ENCODE measurements at places on chromosomes 12 and 14. TPM values are rescaled to one million over a fixed set of nuclear protein-coding genes. Genes with fewer than 3 reads are reported as not detected.

- no peak for DNase-seq
These were observed 95.8 kb downstream of the RIMBP2 start for GRCh38 chr12:130620281-130620680.

DNA sequence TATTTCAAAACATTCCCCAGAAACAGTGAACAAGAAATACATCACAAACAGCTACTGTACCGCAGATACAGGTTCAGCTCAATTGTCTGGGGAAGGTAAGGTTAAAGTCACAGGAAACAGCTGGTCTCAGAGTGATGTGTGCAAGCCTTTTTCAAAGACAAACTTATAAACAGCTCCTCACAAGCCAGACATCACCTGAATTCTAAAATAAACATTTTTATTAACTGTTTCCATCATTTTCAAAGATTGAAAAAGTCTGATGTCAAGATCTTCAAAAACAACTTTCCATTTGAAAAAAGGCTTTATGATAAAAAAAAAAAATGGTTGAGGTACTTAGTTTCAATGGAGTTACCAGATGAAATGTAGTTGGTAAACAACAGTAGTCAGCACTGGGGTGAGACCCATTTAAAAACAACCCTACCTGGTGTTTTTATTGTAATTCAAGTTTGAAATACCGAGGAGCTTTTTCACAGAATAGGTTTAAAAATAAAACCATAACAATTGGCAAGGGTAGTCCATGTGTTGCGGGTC is 4.0 kb downstream of the BTG1 start:
- DNase-seq = no peak

Gene RNU7-1
- total RNA-seq = not detected

Gene BDKRB1
- not detected for total RNA-seq

Gene C12orf50
- not detected for total RNA-seq

Data from hematopoietic multipotent progenitor cell (in vitro differentiated cells).